Muscle of leg (tissue), 16 donors: ENCODE measurements at places on chromosomes 16 and 17. TPM values are rescaled to one million over a fixed set of nuclear protein-coding genes. Genes with fewer than 3 reads are reported as not detected.

The SEPTIN12 gene
- total RNA-seq, result not detected

The POLR3E gene
- total RNA-seq, result 29.7 TPM

The TBX21 gene
- total RNA-seq, result 0.09 TPM

The TNFRSF17 gene
- total RNA-seq, result not detected

The DOC2B gene
- 2.4 TPM for total RNA-seq

The ZNF750 gene
- total RNA-seq, result 0.04 TPM

The BICDL2 gene
- not detected for total RNA-seq

DNA sequence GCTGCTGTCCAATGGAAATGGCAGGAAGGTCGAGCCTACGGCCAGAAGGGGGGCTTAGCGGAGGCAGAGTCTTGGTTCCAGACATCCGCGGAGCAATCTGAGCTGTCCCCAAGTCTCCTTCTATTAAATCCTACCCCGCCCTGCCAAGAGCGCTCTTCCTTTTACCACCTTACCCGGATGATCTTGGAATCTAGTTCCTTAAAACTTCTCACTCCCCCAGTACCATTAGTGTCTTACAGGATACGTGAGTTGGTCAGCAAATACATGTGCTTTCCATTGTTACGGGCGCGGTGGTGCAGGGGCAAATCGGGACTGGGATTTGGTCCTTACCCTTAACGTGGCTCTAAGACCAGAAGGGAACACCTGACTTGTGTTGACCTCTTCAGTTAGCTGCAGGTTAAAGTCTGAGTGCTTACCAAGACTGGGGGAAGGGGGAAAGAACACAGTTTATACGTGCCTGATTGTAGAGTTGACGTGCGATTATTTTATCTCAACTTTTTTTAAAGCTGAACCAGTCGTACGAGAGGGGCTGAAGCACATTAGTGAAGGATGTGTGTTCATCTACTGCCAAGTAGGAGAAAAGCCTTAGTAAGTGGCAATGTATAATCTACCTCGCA, 495 bp downstream of the TXNDC17 start:
- no peak for DNase-seq

DNA sequence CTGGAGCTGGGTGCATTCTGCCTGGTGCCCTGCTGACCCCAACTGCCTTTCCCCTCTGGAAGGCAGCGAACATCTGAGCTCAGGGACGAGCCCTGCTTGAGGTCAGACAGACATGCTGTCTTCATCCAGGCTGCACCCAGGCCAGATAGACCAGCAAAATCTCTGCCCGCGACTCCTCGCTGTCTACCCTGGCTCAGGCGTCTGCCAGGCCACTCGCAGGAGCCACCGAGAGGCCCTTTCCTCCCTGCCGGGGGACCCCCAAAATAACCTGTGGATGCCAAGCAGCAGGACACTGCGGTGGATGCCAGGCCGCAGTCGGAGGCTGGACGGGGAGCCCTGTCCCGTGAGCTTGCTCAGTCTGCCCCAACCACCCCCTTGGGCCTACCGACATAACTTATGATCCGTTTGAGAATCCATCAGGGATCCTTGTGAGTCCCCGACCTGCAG, 3.3 kb upstream of the SLC25A10 start:
- DNase-seq, result no peak

DNA sequence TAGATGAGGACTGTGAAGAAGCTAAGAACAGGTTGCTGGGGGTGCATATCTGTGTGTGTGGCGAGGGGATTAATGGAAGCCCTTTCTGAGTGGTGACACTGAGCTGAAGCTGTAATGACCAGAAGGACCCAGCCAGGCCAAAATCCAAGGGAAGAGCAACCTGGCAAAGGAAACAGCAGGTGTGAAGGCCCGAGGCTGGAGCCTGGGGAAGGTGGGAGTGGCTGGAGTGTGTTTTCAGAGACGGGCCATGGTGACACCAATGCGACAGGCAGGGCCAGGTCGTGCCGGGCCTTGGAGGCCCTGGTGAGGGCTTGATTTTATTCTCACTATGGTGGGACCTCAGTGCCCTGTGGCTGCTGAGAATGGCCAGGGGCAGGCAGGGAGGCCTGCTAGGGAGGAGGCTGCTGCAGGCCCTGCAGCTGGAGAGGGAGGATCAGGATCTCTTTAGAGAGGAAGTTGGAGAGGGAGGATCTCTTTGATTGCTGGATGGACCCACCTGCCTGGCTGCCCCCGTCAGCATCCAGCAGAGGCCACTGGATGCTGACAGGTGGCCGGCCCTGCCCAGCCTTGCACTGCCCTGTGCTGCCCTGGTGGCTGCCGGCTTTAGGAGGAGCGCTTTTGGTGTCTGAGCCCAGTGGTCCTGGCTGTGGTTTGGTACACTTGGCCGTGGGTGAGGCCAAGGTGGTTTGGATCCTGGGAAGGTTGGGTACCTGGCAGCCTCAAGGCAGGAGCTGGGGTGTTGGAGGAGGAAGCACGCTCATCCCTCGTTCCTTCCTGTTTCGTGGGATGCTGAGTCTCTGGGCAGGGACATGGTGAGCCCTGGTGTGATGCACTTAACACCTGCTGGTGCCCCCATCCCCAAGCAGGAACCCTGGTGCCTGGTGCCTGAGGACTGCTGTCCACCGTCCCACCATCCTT, 188.3 kb downstream of the SEC14L1 start:
- DNase-seq, result peak; percentile 6

DNA sequence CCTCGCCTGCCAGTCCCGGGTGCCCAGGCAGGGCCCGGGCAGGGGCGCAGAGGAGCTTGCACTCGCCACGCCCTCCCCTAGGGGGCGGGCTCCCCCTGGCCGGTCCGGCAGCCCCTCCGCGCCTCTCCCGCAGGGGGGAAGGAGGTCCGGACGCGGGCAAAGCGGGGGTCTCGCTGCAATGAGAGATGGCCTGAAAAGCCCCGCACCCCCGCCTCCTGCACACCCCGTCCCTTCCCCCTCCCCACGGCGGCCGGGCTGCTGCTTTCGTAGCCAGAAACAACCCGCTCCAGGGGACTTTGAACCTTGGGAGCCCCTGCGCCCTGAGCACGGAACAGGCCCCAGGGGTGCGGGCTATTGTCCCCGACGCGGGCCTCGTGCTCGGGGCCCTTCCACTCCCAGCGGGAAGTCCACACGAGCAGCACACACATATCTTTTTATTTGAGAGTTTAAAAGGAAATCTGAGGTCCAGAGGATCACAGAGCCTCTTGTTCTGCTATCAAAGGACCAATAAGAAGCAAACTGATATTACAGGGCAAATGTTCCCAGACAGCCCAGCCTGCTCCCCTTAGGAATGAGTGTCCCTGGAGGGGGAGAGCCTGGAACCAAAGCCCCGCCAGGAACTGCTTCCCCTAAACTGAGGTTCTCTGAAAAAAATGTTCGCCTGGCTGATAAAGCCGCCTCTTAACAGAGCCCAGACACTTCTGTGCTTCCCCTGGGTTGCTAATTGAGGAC, 5.8 kb upstream of the CBX4 start:
- peak; percentile 58 for DNase-seq

DNA sequence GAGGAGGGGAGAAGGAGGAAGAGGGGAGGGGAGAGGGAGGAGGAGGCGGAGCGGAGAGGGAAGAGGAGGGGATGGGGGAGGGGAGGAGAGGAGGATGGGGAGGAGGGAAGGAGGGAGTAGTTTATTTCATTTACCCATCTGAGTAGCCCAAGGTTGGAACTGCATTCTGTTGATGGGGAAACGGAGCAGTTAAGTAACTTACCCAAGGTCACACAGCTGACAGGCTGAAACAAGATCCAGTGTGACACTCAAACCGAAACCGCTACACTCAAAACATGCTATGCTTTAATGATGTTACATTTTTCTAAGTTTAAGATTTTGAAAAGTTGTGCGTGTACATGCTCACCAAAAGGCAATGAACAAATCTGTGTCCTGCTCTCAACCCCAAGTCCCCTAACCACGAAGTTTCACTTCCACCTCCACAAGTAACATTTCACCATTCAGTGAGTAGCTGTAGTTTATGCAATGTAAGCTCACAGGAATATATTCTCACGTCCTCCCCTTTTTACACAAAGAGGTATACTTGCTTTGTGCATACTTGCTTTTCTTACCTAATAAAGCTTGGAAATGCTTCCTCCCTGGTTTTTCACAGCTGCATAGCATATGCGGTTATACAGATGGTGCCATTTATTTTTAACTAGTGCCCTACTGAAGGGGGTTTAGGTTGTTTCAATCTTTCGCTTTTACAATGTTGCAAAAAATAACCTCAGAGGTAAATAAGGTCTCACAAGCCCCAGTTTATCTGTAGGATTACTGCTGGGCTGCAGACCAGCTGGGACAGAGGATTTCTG, 275.3 kb downstream of the PARN start:
- DNase-seq, result peak; percentile 61

DNA sequence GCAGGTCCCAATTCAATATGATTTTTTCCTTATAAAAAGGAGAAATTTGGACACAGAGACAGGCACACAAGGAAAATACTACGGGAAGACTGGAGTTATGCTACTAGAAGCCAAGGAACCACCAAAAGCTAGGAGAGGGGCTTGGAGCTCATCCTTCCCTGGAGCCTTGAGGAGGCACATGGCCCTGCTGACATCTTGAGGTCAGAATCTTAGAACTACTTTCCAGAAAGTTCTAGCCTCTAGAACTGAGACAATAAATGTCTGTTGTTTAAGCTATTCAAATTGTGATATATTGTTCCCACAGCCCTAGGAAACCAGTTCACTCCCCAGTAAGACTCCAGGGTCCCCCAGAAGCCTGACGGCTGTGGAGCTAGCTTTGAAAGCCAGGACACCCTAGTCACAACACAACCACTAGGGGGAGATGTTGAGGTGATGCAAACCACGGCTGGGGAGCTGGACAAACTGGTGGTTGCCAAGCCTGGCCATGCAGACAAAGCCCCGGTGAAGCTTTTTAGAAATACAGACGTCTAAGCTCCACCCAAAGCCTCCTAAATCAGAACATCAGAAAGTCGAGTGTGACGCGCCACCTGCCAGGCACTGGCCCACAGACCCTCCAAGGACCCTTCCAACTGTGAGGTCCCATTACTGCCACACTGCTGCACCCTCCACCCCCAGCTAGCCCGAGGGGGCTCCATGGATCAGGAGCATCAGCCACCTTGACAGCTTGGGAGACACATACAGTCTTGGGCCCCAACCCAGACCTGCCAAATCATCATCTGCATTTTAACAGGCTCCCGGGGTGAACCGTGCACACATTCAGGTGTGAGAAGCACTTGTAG, 106.4 kb downstream of the SLC39A11 start:
- DNase-seq, result peak; percentile 49
